ENCODE measurements at places on chromosomes 7 and 10.

- DNase-seq: no peak
Measured at GRCh38 chr7:35617041-35617440, 77.9 kb downstream of the HERPUD2 start.

GRCh38 chr10:35781643-35782035, 139.5 kb upstream of the FZD8 start:
- peak; percentile 9 for DNase-seq

DNA sequence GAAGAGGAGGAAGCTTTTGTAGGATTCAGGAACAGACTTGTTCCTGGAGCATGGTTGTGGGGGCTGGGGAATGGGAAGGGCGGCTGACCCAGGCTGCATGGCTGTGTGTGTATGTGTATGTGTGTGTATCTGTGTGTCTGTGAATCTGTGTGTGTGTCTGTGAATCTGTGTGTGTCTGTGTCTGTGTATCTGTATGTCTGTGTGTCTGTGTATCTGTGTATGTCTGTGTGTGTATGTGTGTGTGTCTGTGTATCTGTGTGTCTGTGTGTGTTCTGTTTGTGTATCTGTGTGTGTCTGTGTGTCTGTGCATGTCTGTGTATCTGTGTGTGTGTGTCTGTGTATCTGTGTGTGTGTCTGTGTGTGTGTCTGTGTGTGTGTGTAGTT, 6.6 kb upstream of the STX1A start:
- no peak for DNase-seq

- no peak for DNase-seq
Measured at GRCh38 chr7:108598153-108598552, 28.5 kb downstream of the DNAJB9 start.

GRCh38 chr7:157397731-157398691, 61.2 kb downstream of the DNAJB6 start:
- DNase-seq: peak; percentile 86

GRCh38 chr10:7315906-7316305, 94.9 kb downstream of the SFMBT2 start:
- no peak for DNase-seq

- DNase-seq: no peak
Measured at GRCh38 chr10:100879741-100880360, 32.9 kb upstream of the SLF2 start.

DNA sequence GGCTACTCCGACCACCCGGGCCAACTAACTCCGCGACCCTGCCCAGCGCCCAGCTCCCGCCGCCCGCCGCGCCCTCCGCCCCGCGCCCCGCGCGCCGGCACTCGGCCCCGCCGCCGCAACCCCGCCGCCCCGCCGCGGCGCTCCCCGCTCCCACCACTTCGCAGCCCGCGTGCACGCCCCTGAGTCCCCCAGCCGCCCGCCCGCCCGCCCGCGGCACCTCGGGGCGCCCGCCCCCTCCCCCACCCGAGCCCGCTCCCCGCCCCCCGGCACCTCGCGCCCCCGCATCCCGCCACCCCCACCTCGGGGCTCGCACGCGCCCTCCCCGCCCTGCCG, 598 bp downstream of the JAZF1 start:
- DNase-seq: no peak

DNA sequence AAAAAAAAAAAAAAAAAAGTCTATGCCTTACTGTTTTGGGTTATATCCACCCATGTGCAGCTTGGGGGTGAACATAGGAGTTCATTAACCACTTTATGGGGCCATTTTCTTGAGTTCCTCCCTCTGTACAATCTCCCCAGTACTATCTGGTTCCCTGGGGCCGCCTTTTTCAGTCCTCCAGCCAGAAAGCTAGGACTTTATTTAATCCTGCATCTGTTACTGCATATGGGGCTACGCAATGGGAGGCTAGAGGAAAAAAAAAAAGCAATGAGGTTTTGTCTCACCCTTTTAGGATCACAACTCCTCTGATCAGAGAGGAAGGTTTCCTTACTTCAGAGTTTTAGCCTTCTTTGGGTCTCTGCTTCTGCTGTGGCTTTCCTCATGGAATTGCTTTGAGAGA, 51.0 kb downstream of the BTRC start:
- no peak for DNase-seq
